M059J (cell line): ENCODE measurements at places on chromosomes 1 and 21.
A peak's percentile ranks its signal among the peaks of the same experiment; 100 is the strongest.

- no peak for DNase-seq
Measured at GRCh38 chr1:57503337-57503736, 79.5 kb upstream of the DAB1 start.

GRCh38 chr1:154608397-154609270 is 648 bp upstream of the ADAR start:
- DNase-seq: peak; percentile 72

DNA sequence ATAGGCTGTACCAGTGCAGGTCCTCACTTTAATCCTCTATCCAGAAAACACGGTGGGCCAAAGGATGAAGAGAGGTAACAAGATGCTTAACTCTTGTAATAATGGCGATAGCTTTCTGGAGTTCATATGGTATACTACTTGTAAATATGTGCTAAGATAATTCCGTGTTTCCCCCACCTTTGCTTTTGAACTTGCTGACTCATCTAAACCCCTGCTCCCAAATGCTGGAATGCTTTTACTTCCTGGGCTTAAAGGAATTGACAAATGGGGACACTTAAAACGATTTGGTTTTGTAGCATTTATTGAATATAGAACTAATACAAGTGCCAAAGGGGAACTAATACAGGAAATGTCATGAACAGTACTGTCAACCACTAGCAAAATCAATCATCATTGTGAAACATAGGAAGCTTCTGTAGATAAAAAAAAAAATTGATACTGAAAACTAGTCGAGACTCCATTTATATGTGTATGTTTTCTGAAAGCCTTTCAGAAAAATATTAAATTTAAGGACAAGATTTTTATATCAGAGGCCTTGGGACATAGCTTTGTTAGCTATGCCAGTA is 7.0 kb downstream of the SOD1 start:
- DNase-seq: no peak

GRCh38 chr21:41584603-41585176 is 76.7 kb upstream of the TMPRSS2 start:
- no peak for DNase-seq

DNA sequence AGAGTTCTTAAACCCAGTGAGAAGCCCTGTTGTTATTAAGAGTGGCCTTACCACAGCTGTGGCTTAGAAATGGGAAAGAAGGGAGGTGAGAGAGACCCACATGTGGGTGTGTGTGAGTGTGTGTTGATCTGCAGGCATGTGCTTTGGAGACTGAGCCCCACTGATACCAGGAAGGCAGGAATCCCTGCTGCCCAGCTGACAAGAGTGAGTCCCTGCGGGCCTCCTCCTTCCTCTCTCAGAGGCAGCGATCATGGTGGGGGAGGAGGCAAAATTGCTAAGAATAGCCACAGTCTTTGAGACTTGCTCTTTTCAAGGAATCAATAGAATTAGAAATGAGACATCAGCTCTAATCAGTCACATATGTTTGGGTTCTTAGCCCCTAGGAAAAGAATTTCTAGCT is 87.0 kb upstream of the WARS2 start:
- no peak for DNase-seq

GRCh38 chr1:92756537-92756936 is 28.4 kb downstream of the EVI5 start:
- DNase-seq: no peak

DNA sequence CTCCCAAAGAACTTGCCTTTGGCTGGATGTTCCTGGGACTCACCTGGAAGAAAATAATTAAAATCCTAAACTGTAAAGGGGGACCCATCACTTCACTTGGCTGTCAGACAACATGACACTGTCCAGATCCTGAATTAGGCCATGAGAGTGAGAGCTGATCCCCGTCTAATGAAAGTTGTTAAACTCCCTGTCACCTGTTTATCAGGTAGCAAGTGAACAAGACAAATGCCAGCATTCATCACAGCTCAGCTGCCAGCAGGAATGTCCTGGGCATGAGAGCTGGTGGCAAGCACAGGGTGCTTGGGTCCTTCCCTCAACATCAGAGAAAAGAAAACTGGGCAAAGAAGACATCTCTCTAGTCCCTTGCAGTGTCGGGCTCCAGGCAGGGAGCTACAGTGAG is 23.8 kb downstream of the PMVK start:
- no peak for DNase-seq

DNA sequence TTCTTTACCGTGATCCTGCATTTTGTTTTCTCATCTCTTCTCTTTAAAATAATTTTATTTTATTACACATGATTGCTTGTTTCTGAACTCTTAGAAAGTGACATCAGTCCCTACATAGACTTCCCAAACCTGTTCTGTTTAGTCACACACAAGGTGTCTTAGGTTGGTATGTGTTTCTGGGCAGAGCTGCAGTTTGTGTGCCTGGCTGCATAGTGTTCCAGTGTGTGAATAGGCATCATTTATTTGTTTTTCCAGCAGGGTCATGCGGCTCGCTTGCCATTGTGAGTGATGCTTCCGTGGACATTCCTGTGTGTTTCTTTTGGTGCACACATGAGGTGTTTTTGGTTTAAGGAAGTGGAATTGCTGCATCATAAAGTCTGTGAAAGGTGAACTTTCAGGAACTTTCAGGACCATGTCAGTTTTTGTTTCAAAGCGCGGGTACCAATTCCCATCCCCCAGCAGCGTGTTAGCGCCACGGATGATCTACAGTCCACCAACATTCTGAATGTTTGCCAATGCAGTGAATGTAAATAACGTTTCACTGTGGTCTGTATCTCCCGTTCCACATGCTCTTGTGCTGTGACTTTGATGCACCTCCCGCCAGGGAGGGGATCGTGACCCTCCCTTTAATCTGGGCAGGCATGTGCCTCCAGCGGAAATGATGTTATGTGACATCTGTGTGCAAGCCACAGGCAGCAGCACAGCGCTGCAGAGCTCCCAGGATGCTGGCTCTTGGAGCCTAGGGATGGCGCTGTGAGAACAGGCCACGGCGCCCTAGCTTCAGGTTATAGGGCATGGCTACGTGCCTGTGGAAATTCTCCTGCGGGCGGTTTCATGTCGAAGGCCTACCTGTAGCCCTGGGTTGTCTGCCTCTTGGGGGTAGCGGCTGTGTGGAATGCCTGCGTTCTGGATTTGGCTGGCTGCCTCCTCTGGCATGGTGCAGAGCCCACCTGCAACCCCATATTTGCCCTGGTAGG is 144.6 kb upstream of the COL6A1 start:
- DNase-seq: no peak

- no peak for DNase-seq
Measured at GRCh38 chr21:43317254-43317748, 109.6 kb downstream of the SIK1 start.

DNA sequence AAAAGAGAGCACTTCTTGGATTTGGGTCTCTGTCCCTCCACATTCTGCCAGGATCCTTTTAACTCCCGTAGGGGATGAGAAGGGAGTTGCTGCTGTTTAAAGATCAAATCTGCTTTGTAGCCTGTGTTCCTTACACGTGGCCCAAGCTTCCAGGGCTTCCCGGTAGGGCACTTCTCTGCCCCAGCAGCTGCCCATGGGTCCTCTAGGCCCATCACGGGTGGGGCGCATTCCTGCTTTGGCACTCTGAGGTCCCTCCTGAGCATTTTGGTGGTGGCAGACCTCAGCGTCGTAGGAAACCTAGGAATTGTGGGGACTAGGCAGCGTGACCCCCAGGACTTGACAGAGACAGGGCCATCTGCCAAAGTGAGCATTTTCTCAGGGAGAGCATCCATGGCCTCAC is 420.3 kb upstream of the VAMP3 start:
- no peak for DNase-seq

- DNase-seq: peak; percentile 71
Measured at GRCh38 chr1:66371233-66372005, 162.5 kb upstream of the SGIP1 start.

DNA sequence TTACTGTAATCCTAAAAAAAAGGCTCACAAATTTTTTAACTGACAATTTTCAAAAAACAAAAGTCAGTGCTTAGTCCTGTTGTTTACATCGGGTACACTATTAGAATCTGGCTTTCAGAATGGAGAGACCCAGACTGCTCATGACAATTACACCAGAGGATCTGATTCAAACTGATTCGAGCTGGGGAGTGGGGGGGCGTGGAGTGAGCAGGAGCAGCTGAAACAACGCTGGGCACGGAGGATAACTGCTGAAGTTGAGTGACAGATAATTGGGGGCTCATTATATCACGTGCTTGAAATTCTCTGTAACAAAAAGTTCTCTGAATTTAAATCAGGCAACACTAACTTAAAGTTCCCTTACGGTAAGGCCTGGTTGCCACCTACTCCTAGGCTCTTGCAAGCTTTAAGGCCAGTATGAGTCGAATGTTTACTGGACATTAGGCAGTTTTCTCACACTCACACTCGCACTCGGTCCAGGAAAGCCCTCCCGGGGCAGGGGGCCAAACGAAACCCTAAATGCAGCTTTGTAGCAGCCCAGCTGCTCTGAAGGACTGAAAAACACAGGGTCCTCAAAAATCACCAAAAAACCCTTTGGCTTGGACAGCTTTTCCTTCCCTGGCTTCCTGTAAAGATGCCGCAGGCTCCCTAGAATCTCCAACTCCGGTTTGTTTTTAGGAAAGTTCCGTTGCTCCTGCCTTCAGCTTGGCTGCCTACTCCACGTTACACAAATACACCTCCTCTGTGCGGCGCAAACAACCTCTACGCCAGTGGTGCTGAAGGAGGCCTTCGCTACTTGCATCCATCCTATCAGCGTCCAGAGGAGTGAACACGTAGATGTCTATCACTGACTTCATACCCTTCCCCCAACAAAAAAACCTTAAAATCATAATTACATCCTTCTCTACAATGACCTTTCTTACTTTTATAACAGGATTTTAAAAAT is 42.9 kb downstream of the CAPZB start:
- DNase-seq: no peak
